ENCODE measurements at places on chromosomes 2 and 18. TPM values are rescaled to one million over a fixed set of nuclear protein-coding genes. Genes with fewer than 3 reads are reported as not detected.
A peak's percentile ranks its signal among the peaks of the same experiment; 100 is the strongest.

- H3K36me3 ChIP-seq: no peaks in the 10 kb centered on the region
- H3K27ac ChIP-seq: no peak overlapping the region
- H3K4me1 ChIP-seq: peaks cover 6% of the 10 kb centered on the region
Observed at GRCh38 chr2:69175790-69176715, 163.1 kb downstream of the ANTXR1 start.

- H3K27me3 ChIP-seq: no peaks in the 10 kb centered on the region
- no peaks in the 10 kb centered on the region for H3K36me3 ChIP-seq
- no peaks in the 10 kb centered on the region for H3K4me1 ChIP-seq
Observed at GRCh38 chr2:1283020-1283801, 130.1 kb upstream of the TPO start.

DNA sequence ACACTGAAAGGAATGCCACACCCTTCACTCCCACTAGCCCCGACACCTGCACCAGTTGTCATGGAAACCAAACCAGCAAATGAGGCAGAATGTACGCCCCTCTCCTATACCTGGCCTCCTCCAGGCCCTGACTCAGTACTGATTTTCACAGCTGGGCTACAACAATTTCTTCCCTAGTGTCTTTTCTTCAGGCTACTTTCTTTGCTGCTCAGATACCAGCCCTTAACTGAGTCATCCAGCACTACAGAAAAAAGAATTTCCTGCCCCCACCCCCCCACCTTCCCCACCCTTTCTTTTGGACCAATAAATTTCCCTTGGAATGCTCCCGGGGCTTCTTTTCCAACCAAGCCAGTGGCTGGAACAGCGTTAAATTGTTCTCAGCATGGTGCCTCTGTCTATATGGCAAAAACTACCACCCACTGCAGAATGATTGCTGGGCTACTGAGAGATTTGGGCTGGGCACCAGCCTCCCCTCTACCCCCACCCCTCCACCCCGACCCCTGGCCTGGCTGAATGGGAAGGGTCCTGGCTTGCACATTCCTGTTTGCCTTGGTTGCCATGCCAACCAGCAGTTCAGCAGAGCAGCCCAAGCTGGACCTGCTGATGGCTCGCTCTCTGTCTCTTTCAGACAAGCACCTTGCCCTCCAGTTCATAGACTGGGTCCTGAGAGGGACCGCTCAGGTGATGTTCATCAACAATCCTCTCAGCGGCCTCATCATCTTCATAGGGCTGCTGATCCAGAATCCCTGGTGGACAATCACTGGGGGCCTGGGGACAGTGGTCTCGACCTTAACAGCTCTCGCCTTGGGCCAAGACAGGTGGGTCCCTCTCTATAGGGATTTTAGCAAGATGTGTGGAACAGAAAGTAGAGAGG, 11.3 kb downstream of the SLC14A2 start:
- H3K4me1 ChIP-seq: no peaks in the 10 kb centered on the region
- H3K4me3 ChIP-seq: no peak overlapping the region
- H3K27ac ChIP-seq: no peak overlapping the region
- no peak for DNase-seq

DNA sequence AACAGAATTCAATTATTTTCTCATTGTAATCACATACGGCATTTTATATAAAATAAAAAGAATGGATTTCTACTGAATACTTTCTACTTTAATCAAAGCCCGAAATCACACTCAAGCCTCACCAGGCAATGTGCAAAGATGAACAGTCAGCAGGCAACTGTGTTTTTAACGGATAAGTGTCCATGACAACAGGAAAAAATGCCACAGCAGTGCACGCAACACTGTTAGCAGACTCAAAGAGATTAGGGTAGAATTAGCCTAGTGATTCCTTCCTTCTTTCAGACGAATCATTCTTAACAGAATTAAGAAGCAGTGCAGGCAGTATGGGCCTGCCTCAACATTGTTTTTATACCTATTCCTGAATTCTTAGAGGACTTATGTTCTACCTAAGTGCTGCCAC, 135.6 kb downstream of the CDH2 start:
- H3K4me3 ChIP-seq: no peak overlapping the region
- no peak overlapping the region for H3K27ac ChIP-seq
- DNase-seq: no peak
- no peaks in the 10 kb centered on the region for H3K27me3 ChIP-seq

GRCh38 chr2:105649534-105649933, 95.2 kb upstream of the NCK2 start:
- H3K36me3 ChIP-seq: no peaks in the 10 kb centered on the region
- no peaks in the 10 kb centered on the region for H3K4me1 ChIP-seq
- no peak overlapping the region for H3K4me3 ChIP-seq
- no peaks in the 10 kb centered on the region for H3K27me3 ChIP-seq
- H3K27ac ChIP-seq: no peak overlapping the region

DNA sequence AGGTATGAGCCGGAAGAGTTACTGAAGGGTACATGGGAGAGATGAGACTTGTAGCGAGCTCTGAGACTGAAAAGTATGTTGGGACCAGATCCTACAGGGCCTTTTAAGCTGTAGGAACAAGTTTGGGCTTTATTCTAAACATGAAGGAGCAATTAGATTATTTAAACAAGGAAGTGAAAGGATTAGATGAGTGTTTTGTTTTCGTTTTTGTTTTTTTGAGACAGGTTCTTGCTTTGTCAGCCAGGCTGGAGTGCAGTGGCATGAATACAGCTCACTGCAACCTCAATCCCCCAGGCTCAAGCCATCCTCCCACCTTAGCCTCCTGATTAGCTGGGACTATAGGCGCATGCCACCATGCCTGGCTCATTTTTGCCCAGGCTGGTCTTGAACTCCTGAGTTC, 110.7 kb downstream of the C1D start:
- no peaks in the 10 kb centered on the region for H3K4me1 ChIP-seq
- no peaks in the 10 kb centered on the region for H3K36me3 ChIP-seq
- H3K27ac ChIP-seq: no peak overlapping the region
- no peak overlapping the region for H3K4me3 ChIP-seq

- no peaks in the 10 kb centered on the region for H3K36me3 ChIP-seq
- peak overlapping the region; percentile 67 for H3K4me3 ChIP-seq
- H3K27ac ChIP-seq: no peak overlapping the region
- H3K27me3 ChIP-seq: peaks cover 62% of the 10 kb centered on the region
Observed at GRCh38 chr2:95024960-95025405, 525 bp upstream of the MAL start.

GPR39 gene
- 24.1 TPM for total RNA-seq

NYAP2 gene
- total RNA-seq: not detected

MPV17 gene
- total RNA-seq: 84.5 TPM

TP53I3 gene
- 13.9 TPM for total RNA-seq

All from Calu3 (cell line).